ENCODE measurements at places on chromosomes 16 and 17.

- no peak for DNase-seq
These were observed 106.1 kb downstream of the ADAMTS18 start for GRCh38 chr16:77328768-77329167.

DNA sequence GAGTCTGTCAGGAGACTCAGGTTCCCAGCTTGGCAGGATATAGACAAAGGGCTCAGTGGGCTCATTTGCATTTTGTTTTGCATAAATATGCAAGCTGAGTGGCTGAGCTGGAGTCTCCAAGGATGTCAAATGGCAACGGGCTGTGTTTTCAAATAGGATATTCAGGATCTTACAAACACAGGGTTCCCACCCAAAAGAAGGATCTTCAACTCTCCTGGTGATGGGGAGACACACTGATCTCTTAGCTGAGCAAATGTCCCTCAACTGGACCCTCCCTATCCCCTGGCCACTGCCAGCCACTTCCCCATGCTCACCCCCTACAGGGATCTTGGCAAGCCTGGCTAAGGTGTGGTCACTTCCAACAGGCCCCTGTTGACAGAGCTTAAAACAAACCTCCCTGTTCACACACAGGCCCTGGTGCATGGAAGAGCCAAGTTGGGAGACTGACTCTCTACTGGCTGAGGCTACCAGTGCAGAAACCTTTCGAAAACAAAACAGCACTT is 61.6 kb downstream of the SOX9 start:
- DNase-seq, result no peak

DNA sequence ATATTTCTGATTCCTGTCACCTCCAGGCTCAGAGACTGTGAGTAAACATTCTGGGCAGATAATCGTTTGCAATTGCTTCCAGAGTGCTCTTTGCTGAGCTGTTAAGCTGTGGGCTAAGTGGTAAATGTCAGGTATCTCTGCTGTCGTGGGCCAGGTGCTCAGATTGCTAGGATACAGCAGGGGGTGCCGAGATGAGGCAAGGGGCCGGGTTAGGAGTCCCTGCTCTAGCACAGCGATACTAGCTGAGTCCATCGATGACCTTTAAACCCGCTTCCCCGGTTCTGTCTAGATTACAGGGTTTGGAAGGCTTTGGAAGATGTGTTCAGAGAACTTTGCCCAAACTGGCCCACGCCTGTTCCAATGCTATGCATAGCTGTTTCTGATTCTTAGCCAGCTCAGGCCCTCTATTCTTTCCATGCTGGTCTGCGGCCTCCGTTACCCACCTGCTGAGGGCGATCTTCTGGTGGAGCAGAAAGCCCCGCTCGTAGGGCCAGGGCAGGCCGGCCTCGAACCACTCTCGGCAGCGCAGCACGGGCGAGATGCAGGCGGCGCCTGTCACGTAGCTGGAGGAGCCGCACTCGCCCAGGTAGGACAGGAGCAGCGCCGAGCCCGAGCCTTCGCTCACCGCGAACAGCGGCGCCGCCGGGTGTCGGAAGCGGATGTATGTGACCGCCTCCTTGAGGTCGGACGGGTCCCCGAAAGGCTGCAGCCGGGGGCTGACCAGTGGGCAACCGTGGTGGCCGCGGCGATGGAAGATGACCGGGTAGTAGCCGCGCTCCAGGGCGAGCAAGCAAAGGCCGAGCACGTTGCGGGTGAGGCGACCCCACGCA is 979 bp downstream of the ABHD15 start:
- no peak for DNase-seq

DNA sequence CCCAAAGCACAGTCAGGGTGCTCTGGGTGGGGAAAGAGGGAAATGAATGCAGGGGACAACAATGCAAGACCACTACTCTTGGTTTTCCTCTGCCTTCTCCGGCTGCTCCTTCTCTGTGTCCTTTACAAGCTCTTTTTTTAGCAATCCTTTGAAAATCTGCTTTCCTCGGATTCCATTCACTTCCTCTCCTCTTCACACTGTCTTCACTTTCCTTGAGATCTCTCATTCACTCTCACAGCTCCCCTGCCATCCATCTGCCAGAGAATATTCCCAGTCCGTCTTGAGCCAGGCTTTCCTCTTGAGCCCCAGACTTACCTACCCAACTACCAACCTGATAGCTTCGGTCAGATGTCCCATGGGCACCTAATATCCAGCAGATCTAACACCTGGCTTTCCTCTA is 11.0 kb upstream of the SPOP start:
- DNase-seq, result no peak

DNA sequence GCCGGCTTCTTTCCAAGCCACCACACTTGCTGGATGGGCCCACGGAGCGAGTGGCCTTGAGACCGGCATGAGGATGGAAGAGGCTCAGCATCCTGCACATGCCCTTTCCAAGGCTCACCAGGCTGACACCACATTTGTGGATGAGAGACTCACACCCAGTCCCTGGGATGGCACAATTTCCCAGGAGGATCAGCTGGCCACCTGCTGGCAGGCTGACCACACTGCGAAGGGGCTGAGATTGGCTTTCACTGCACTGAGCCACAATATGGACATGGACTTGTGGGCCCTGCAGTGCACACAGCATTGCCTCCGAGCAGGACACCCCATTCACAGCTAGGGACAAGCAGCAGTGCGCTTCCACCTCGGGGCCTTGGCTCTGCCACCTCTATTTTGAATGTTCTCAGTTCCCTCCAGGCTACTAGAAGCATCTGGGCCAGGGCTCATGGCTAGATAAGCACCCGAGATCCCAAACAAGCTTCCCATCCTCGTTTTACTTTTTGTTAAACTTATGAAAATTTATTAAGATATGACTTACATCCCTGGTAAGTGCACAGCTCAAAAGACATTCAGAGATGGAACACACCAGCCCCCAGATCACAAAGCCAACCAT is 25.3 kb upstream of the KSR1 start:
- no peak for DNase-seq

DNA sequence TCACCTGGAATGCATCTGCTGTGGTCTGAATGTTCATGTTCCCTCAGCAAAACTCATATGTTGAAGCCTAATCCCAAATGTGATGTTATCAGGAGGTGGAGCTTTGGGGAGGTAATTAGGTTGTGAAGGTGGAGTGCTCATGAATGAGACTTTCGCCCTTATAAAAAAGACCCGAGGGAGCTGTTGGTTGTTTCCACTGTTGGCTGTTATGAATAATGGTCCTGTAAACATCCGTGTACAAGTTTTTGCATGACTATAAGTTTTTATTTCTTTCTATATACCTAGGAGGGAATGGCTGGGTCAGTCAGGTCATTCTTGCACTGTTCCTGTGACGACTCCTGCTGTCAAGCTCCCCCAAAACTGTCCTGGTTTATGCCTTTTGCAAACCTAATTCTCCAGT is 9.6 kb upstream of the CHP2 start:
- DNase-seq, result no peak

- no peak for DNase-seq
These were observed 718.5 kb downstream of the CDH11 start for GRCh38 chr16:64403352-64403751.

GRCh38 chr17:12745486-12745885 is 43.8 kb upstream of the ARHGAP44 start:
- no peak for DNase-seq

- DNase-seq, result peak; percentile 62
These were observed 1.1 kb upstream of the PLEKHG4 start for GRCh38 chr16:67277999-67278772.

DNA sequence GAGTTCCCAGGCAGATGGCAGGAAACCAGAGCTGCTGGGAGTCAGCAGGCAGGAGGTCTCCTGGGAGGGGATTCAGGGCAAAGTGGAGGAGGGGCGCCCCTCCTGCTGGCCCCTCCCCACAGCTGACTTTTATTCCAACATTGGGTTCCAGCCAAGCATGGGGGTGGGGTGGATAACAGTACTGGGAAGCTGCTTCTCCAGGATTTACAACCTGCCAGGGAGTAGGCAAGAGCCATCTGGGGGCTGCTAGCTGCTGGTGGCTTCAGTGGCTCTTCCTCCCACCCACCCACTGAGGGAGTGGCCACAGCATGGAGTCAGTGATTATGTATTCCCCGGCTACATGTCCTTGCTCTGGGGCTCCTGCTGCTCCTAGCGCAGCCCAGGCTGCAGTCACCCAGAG is 36.8 kb downstream of the TMEM132E start:
- DNase-seq, result no peak

DNA sequence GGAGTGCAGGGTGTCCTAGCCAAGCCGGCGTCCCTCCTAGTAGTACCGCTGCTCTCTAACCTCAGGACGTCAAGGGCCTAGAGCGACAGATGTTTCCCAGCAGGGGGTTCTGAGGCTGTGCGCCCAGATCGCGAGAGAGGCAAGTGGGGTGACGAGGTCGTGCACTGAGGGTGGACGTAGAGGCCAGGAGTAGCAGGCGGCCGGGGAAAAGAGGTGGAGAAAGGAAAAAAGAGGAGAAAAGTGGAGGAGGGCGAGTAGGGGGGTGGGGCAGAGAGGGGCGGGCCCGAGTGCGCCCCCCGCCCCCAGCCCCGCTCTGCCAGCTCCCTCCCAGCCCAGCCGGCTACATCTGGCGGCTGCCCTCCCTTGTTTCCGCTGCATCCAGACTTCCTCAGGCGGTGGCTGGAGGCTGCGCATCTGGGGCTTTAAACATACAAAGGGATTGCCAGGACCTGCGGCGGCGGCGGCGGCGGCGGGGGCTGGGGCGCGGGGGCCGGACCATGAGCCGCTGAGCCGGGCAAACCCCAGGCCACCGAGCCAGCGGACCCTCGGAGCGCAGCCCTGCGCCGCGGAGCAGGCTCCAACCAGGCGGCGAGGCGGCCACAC is at the start of gene MMP2:
Gene MMP2 (plus strand): TSS at position 372 of the 603 bp plus-strand sequence. CDS start 282 bp downstream, outside the sequence.
- DNase-seq, result no peak

GRCh38 chr17:61323003-61323908 is 76.4 kb upstream of the TBX2 start:
- DNase-seq, result no peak

- no peak for DNase-seq
These were observed 82.1 kb downstream of the ZNF423 start for GRCh38 chr16:49773534-49774475.

GRCh38 chr17:2383628-2384167 is 17.2 kb downstream of the MNT start:
- DNase-seq, result no peak

DNA sequence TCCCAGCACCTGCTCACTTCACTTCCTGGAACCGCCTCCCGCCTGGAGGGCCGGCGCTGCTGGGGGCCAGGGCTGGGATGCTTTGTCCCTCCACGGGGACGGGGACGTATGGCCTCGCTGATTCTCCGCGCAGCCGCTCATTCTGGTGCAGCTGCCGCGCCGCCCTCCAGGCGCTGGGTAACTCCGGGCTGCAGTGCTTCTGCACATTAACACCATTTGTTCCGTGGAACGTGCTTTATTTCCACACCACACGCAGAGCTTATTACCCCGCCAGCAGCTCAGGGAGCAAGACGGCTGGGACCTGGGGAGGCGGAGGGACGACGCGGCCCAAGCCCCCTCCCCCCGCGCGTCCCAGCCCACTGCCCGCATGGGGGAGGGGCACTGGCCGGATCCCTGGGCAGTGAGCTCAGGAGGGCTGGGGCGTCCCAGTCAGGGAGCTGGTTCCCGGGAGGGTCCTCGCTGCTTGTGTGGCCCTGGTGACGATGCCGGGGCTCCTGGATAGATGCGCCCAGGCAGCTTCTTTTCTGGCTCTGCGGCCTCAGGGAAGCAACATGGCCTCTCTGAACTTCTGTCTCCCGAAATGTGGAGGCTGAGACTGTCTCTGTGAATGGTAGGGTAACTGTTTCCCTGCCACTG is 45.4 kb upstream of the ACSF3 start:
- no peak for DNase-seq

DNA sequence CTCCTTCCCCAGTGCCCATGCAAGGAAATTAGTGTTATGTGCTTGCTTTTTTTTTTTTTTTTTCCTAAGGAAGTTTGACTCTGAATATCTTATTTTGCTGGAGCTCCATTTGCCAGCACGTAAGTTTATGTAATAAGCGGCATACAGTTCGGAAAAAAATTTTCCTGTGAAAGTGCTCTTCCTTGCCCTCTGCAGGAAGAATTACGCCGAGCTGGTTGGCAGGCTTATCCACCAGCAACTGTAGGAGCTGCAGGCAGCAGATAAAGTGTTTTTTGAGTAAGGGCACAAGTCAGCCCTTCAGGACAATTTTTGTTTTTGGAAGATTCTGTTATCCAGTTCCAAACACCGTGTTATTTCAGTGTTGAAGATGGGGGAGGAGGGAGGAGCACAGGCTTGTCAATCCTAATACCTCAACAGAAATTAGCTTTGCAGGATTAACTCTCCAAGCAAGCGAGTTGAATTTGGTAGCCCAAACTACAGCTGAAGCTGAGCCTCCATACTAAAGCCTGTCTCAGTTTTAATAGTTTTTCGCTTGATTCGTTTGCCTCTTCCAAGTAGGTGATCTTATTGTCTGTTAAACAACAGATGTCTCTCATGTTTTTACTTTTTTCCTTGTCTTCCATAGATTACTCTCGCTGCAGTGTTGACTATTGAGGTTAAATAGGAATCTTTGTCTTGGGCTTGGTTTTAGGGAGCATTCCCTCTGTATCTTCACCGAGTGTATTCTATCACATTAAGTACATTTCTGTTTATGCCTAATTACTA is 1.1 kb downstream of the SPECC1 start:
- peak; percentile 26 for DNase-seq

DNA sequence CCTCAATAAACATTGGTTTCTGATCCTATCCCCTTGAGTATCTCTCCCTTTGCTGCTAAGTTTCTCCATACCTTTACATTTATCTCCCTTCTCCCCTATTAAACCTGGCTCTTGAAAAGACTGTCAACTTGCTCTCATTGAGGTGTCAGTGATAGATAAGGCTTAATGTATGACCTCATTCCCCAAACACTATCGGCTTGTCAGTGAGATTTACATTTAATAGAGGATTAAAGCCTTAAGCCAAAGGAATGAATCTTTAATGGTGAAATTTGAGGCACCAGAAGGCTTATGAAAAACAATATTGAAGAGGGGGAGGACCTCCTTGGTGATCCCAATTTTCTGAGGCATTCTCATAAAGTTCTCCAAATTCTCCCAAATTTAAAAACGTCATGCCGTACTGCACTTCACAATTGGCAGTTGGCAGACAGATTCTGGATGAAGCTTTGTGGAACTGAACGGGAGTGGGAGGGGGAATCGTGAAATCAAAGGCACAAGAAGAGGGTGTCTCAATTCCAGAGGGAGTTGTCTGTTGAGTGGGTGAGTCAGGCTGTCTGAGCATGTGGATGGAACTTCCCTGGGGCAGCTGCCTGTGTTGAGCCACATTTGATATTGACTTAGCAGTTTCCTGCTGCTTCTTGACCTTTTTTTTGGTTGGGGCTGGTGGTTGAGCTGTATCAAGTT is 478.8 kb downstream of the NPIPA7 start:
- no peak for DNase-seq

DNA sequence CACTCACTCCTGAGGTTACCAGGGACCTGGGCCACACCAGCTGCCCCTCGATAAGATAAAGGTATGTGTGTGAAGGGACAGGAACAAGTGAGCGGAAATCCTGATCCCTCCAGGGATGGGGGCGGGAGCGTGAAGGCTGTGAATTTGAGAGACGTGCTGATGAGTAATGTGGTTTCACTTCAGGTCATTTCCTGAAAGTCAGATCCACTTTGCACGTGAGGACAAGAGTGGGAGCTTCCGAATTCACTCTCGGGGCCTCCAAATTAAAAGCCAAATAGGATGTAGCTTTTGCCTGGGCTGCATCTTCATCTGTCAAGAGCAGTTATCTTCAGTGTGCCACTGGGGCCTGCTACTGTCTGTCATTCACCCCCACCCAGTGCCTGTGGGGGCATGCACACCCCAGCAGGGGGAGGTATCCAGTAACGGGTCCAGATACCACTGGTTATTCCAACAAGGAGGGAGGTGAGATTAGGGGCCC is 87.4 kb upstream of the LHX1 start:
- DNase-seq, result no peak

Measured in HS-27A (cell line).